ENCODE measurements at places on chromosomes 6 and 20.

- no peak for DNase-seq
Measured at GRCh38 chr6:159681191-159681880, 11.7 kb downstream of the SOD2 start.

GRCh38 chr6:129069006-129069405 lies 186.1 kb downstream of the LAMA2 start:
- no peak for DNase-seq

DNA sequence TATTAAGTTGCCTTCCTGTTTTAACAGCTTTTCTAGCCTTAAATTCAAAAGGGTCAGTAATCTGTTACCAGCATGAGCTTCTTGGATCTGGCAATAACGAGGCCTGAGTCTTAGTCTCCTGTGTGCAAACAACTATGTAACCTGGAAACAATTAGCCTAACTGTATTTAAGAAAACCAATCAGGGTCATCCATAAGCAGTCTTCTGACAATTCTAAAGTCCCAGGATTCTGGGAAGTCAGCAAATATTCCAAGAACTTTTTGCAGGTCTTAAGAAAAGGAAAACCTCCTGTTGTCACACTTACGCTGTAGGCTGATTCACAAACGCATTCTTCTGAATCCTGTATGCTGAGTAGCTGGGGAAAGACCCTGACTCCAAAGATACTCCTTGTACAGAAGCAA lies 90.4 kb downstream of the COL12A1 start:
- no peak for DNase-seq

GRCh38 chr6:33177552-33178446 lies 14.5 kb downstream of the COL11A2 start:
- DNase-seq: no peak

- DNase-seq: no peak
Measured at GRCh38 chr20:46774943-46775560, 65.6 kb downstream of the SLC2A10 start.

DNA sequence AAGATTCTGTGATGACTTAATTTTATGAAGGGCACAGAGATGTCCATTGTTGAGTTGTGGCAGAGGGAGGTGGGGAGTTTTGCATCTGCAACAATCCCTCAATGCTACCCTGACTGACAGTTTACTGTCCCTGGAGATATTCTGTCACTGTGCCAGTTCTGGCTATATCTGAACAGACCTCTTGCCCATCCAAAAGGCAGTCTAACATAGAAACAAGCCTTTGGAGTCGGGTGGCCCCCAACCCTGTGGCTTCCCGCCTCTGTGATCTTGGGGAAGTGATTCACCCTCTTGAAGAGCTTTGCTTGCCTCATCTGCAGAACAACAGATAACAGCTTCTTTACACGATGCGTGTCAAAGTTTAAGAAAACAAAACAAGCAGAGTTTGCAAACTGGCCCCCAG lies 3.8 kb upstream of the E2F1 start:
- no peak for DNase-seq

- DNase-seq: no peak
Measured at GRCh38 chr6:170583756-170584180, 669 bp downstream of the PDCD2 start.

DNA sequence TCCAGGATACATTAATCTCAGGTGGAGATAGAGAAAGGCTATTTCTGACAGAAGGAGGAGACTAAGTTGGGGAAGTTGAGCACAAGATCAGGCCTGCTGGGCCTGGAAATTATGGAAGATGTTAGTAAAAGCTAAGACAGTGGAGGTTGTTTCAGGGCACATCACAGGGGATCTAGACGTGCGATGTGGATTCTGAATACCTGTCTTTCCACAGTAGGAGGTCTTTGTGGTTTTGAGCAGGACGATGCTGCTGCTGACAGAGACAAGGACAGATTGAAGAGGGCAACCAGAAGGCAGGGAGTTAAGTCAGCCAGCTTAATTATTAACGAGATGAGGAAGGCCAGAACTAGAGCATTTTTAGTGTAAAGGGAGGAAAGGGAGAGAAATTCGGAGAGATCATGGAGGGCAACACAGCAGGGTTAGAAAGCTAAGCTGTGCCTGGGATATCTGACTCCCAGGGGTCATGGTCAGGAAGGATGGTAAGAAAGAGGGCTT lies 384.9 kb downstream of the MAFB start:
- DNase-seq: no peak

- DNase-seq: no peak
Measured at GRCh38 chr20:8640461-8640860, 428.4 kb upstream of the PLCB4 start.

DNA sequence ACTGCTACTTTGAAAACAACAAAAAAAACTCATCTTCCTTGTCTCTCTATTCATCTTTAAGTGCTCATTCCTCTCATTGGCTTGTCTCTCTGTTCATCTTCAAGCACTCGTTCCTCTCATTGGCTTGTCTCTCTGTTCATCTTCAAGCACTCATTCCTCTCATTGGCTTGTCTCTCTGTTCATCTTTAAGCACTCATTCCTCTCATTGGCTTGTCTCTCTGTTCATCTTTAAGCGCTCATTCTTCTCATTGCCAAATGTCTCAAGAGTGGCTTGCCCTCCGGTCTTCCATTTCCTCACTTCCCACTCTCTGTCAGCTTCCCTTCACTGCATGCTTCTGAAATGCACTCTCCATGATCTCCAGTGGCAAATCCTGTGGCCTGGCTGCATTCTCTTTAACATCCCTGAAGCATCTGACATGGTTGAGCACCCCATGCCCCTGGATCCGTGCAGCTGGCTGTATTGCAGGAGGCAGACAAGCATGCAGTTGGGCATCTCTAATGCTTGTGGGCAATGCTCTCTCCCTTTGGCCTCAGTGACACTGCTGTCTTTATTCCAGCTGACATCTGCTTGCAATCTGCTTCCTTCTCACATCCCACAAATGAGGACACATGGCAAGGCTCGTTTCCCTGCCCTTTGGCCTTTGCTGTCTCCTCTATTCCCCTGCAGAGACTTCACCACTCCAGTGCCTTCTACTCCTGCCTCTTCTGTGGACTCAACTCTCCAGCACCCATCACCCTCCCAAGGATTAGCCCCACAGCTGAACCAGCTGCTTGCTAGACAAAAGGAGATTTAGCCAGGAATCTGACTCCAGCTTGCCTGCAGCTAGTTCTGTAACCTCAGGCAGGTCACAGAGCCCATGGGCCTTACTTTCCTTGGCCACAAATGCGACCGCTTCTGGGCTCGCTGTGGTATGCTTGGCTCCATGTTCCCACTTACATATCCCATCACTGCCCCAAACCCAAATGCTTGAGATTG lies 143.2 kb upstream of the SNX9 start:
- no peak for DNase-seq

GRCh38 chr6:45870531-45870930 lies 145.1 kb downstream of the CLIC5 start:
- DNase-seq: no peak

GRCh38 chr6:116406678-116407345 lies 36.1 kb downstream of the DSE start:
- DNase-seq: no peak

DNA sequence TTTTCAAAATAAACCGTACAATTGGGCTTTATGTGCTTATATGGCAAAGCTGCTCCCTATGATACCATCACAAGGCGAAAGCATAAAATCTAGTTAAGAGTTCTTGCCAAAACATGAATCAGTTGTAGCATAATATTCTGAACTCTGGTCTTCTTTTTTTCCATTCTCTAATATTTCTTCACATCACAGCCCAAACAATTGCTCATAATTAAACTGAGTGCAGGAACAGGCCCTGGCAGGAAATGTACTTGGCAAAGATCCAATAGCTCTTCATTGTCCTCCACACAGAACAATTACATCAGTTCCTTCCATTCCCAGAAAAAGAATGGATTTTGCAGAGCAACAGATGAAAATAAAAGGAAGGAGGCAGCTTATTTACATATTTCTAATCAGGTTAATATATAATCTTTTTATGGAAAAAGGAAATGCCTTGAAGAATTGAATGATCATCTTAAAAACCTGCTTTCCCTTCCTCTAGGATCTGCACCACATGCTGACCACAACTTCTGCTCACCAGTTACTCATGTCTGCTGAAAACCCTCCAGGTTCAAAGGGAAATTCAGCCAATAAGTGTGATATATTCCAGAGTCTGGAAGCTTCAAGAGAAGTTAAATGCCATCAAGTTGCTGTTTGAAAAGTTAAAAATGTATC lies 123.3 kb upstream of the COL21A1 start:
- no peak for DNase-seq

- no peak for DNase-seq
Measured at GRCh38 chr6:17606606-17607005, 6.5 kb downstream of the FAM8A1 start.

GRCh38 chr6:68159433-68159832 lies 475.6 kb upstream of the ADGRB3 start:
- DNase-seq: no peak

DNA sequence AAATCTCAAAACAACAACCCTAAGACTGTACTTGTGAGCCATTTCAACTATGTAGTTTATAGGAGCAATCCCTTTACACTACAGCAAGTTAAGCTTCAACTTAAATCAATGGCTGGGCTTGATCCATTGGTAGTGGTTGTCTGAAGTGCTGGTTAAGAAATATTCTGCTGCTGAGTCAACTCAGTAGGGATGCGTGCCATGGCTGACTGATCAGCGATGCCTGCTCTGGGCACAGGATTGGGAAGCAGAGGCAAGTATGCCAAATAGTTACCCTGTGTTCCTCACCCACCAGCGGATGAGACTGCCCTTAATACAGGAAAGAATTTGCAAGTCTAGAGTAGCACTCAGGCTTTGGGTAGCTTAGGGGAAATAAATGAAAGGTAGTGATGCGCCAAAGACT lies 41.5 kb downstream of the GCM1 start:
- no peak for DNase-seq

DNA sequence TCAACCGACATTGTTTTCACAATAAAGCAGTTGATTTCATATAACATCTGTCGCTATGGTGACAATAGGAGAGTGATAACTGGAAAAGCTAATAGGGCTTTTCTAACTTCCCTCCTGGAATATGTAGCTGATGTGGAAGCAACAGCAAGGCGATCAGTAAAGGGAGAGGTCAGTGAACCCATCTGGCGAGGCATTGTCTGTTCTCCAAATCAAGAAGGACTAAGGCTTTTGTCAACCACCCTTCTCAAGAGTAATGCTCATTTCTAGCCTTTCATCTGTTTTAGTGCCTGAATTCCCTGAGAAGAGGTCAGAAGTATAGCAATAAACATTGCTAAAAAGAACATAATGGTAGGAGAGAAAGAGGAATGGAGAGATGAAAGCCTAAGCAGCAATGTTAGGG lies 201.3 kb downstream of the AKAP7 start:
- no peak for DNase-seq

GRCh38 chr6:85396159-85396808 lies 53.6 kb upstream of the NT5E start:
- DNase-seq: no peak

DNA sequence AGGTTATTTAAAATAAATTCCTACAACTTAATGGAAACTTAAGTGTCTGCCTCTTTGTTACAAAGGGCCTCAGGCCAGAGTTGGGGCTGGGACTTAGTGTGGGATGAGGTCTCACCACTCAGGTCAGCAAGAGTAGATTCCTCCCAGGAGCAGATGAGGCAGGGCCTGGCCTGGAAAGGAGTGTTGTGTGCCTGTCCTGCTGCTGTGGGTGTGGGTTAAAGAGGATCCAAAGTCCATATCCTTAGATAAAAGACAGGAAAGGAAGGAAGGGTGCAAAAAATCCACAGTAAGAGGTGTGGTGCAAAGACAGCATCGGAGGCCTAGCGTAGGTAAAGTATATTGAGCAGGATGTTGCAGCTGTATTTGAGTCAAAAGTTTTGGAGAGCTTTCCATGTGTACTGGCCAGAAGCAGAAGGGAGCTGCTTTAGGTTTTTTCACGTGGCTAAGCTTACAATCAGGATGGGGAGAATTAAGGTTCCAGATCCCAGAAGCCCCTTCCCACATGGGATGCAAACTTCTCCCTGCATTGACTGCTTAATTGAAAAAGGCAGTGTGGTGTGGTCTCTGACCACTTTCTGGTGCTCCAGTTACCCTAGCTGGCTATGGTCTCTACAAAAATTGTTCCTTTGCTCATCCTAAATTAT lies 12.8 kb upstream of the PLCG1 start:
- no peak for DNase-seq

DNA sequence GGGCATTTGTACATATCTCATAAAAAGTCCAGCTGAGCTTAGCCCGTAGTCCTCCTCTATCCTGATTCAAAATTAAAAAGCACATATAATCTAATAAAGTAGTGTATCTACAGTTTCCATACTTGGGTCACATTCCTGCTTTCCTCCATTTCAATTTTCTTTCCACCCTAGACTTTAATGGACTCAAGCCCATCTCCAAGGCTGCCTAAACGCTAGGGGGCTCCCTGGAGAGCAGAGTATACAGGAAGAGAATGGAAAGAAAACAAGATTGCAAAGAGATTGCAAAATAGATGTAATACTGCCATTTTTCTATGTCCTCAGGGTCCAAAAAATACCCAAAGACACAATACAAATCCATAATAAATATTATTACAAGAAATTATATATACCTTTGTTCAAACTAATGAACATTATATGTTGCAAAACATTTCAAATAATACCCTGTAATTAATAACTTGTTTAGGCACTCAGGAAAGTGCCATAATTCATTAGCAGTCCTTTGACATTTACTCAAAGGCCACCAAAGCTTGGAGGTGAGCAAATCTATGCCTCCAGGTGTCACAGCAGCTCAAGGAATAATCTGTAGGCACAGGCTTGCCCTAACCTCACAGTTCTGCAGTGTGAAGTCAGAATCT lies 2.4 kb upstream of the MCM3 start:
- DNase-seq: no peak

DNA sequence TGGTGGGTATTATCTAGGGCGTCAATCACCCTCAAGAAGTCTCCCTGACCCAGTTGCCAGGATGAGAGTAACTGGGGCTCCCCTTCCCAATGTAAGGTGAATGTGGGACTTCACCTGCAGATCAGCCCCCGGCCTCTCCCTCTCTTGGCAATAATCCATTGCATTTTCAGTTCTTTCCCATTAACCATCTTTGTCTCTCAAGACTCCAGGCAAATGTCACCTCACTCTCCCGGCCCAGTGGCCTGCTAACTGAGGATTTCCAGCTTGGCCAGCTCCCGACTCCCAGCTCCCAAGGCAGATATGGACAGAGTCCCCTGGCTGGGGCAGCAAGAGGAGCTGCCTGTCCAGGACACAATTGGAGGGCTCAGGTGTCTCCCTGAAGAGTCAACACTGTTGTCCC lies 7.3 kb downstream of the ETV7 start:
- no peak for DNase-seq

DNA sequence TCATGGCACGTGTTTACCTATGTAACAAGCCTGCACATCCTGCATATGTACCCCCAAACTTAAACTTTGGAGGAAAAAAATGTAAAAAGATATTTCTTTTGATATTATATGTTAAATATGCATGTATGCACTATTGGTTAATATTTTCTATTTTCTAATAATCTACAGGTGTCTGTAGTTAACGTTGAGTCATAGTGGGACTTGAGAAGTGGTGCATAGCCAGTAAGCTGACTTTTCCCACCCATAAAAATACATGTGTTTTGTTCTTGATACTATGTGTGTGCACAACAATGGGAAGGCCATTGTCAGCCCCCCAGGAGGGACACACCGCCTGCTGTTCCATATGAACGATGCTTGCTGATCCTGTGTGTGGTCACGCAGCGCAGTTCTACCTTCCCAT lies 49.1 kb downstream of the FAM120B start:
- no peak for DNase-seq

Data from GM04503 (cell line).